ENCODE measurements at places on chromosomes 4 and X. TPM values are rescaled to one million over a fixed set of nuclear protein-coding genes. Genes with fewer than 3 reads are reported as not detected.

DNA sequence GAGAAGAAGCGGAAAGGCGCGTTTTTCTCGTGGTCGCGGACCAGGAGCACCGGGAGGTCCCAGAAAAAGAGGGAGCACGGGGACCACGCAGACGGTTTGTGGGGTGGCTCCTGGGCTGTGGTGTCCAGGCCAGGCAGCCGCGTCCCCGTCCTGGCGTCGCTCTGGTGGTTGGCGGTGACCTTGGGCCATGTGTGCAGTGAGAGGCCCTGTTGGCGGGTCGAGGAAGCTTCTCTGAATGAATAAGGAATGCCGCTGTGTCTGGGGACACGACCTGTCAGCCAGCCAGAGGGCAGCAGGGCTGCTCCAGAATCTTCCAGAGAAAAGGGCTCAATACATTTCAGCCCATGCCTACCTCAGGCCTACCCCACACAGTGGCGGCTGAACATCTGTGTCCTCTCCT is 24.3 kb upstream of the HGFAC start:
- H3K27ac ChIP-seq: no peak overlapping the region
- no peaks in the 10 kb centered on the region for H3K4me1 ChIP-seq
- DNase-seq: no peak
- H3K4me3 ChIP-seq: no peak overlapping the region
- no peaks in the 10 kb centered on the region for H3K36me3 ChIP-seq

GRCh38 chr4:75135068-75135825 is 202.3 kb downstream of the PARM1 start:
- H3K4me3 ChIP-seq: no peak overlapping the region
- no peak overlapping the region for H3K27ac ChIP-seq
- no peak for DNase-seq
- H3K36me3 ChIP-seq: no peaks in the 10 kb centered on the region

POU4F2 gene
- total RNA-seq: not detected

DNA sequence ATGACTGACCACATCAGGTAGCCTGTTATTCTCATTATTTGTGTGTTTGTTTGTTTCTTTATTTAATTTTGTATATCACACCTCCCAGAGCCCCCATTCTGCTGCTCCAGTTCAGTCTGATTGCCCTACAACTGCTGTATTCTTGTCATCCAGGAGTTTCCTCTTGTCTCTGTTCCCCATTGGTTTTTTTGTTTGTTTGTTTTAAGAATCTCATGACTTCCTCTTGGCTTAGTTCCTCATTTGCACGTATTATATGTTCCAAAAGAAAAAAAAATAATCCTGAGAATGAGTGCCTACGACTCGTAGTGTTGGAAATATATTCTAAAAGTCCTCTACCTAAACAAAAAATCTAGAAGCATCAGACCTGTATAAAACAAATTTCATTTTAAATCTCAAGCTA is 142.3 kb upstream of the SLIT2 start:
- no peaks in the 10 kb centered on the region for H3K4me1 ChIP-seq
- no peaks in the 10 kb centered on the region for H3K27me3 ChIP-seq
- DNase-seq: no peak
- no peak overlapping the region for H3K27ac ChIP-seq
- H3K4me3 ChIP-seq: no peak overlapping the region
- H3K36me3 ChIP-seq: no peaks in the 10 kb centered on the region

HSD17B13 gene
- total RNA-seq: not detected
